DMS53 (cell line): ENCODE measurements at places on chromosomes 1 and 21.

DNA sequence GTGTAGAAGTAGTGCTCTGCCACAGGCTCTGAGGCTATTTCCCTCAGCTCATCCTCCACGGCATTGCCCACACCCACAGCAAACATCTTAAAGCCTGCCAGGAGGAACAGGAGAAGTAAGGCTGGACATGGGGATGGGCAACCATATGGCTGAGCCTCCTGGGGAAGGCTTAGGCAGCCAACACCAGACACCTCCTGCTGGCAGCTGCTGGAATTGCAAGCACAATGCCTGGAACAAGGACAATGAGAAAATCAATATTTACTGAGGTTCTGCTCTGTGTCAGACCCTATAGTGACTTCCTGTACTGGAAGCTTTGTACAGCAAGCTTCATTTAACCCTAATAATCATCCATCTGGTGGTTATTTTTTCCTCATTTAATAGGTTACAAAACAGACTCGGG lies 8.2 kb downstream of the MATN1 start:
- peak; percentile 52 for DNase-seq

DNA sequence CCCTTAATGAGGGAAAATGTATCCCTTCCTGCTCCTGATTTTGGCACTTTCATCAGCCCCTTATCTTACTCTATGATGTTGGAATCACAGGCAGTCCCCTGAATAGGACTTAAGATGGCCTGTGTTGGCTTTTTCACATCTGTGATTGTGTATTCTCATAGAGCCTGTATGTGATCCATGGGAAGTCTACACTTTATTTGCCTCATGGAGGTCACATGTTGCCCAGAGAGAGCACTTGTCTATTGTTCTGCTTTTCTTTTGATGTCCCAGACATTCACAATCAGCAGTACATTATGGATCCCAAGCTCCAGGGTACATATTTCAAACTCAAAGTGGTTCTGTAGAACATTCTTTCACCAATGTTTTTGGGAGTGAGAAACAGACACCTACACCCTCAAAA lies 885.2 kb upstream of the ADGRL2 start:
- DNase-seq: peak; percentile 54

GRCh38 chr1:27971674-27972073 lies 11.9 kb downstream of the XKR8 start:
- DNase-seq: no peak

DNA sequence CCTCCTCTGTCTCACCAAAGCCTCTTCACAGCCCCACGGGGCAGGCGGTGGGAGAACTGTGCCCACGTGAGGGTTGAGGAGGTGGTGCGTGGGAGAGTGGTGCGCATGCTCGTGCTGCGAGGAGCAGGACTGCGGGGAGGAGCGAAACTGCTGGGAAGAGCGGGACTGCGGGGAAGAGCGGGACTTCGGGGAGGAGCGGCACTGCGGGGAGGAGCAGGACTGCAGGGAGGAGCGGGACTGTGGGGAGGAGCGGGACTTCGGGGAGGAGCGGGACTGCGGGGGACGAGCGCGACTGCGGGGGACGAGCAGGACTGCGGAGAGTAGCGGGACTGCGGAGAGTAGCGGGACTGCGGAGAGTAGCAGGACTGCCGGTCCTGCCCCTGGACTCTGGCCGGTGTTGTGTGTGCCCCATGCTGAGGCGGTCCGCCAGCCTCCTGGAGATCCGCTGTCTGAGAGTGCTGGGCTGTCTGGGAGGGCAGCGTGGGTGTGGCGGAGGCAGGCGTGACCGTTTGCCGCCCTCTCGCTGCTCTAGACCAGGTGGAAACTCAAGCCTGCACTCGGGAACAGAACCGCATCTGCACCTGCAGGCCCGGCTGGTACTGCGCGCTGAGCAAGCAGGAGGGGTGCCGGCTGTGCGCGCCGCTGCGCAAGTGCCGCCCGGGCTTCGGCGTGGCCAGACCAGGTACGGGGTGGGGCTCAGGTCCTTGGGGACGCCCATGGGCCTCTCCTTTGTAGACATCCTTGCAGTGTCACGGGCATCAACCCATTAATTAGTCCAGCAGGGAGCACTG lies 24.6 kb downstream of the TNFRSF1B start:
- peak; percentile 59 for DNase-seq

DNA sequence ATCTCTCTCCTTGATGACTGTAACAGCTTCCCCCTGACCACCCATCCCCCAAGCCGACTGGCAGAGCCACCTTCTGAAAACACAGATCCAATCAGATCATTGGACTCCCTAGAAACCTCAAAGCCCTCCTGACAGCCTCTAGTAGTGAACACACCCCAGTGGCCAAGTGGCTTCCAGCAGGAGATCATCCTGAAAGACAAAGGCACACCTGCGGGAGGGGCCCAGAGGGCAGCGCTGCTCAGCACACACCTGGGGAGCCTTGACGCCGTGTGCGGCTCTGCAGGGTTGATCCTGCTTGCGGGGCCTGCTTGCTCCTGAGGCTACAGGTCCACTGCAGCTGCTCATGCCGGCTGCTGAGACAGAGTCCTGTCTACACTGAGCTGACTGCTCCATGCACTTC lies 41.5 kb downstream of the SLC66A1 start:
- peak; percentile 37 for DNase-seq

- DNase-seq: no peak
Observed at GRCh38 chr1:225423518-225423855, 4.4 kb downstream of the LBR start.

DNA sequence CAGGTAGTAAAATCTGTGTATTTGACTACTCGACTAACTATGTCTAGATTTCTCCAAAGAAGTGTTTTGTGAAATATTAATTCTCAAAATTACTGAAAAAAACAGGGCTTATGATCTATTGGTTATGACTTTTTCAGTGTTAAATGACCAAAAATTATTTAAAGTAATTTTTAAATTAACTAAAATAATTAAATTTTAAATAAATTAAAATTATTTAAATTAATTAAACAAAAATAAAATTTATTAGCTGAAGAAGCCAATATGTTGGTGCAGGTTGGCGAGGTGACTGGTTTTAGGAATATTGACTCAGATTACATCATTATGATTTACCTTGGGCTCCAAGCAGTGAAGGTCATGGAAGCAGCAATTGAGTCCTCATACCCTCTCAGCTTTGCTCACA lies 483.2 kb downstream of the PTPRC start:
- DNase-seq: no peak

- no peak for DNase-seq
Observed at GRCh38 chr1:228438266-228438665, 21.6 kb upstream of the TRIM17 start.

GRCh38 chr1:112704391-112704933 lies 2.5 kb downstream of the RHOC start:
- no peak for DNase-seq

DNA sequence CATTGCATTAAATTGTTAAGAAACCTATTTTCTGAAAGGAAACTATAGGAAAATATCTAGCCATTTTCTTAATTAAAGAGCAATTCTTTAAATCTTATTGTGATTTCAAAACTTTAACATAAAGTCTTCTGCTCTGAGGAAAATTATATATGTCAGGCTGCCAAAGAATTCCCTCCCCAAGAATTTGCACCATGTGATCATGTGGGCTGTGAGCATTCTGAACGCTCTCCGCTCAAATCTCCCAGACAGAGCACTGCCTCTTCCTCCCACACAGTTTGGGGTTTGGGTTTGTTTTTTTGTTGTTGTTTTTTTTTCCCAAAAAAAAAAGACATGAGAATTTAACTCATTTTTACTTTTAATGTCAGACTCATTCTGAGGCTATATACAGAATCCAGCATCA lies 155.9 kb upstream of the PALMD start:
- no peak for DNase-seq

GRCh38 chr21:40049031-40049930 lies 182.0 kb downstream of the PCP4 start:
- peak; percentile 70 for DNase-seq

GRCh38 chr1:44013949-44014348 lies 17.3 kb downstream of the SLC6A9 start:
- DNase-seq: no peak

DNA sequence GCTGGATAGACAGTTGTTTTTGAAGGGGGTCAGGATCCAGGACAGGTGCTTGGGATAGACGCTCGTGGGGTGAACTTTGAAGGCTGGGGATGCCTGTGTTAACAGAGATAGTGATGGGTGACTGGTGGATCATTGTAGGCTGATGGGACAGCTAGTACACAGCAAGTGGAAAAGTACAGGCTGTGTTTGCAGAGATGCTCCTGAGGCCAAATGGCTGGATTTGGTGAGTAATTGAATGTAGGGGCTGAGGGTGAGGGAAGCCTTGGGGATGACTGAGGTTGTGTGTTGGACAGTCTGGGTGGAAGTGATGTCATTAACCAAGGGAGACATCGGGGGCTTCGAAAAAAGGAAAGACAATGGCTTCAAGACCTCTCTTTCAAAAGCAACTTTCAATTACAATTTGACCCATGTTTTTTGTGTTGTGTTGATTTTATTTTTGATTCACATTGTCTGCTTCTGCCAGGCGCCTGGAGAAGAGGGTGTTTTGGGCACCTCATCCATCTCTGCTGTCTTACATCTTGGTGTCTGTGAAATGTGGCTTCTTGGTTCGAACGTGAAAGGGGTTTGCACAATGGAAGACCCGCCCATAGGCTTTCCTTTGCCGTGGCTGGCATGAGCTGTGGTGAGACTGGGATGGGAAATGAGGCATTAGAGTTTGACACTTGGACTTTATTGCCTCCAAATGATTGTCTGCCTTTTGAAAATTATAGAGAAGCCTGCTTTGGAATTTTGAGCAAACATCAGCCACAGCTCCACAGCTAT lies 147.5 kb downstream of the FOXD2 start:
- no peak for DNase-seq

DNA sequence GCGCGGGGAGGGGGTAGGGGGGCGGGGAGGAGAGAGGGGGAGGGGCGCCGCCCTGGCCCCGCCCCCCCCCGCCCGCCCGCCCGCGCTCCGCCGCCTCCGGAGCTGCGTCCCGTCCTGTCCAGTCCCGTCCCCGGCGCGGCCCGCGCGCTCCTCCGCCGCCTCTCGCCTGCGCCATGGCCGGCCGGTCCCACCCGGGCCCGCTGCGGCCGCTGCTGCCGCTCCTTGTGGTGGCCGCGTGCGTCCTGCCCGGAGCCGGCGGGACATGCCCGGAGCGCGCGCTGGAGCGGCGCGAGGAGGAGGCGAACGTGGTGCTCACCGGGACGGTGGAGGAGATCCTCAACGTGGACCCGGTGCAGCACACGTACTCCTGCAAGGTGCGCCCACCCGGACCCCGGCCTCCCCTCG lies at the start of gene AGRN:
Gene AGRN, plus strand, starts transcription at position 121 of the 405 bp plus-strand sequence. Its CDS starts 53 bp downstream, at position 174.
- DNase-seq: peak; percentile 87

GRCh38 chr1:15736038-15736891 lies at the start of gene SLC25A34:
Gene SLC25A34, plus strand, starts transcription at chr1:15736258. Its CDS starts 228 bp downstream, at chr1:15736486.
- peak; percentile 98 for DNase-seq

GRCh38 chr1:203162403-203162802 lies 13.2 kb downstream of the MYBPH start:
- no peak for DNase-seq

GRCh38 chr1:156886583-156887281 lies 6.8 kb upstream of the PEAR1 start:
- peak; percentile 23 for DNase-seq

DNA sequence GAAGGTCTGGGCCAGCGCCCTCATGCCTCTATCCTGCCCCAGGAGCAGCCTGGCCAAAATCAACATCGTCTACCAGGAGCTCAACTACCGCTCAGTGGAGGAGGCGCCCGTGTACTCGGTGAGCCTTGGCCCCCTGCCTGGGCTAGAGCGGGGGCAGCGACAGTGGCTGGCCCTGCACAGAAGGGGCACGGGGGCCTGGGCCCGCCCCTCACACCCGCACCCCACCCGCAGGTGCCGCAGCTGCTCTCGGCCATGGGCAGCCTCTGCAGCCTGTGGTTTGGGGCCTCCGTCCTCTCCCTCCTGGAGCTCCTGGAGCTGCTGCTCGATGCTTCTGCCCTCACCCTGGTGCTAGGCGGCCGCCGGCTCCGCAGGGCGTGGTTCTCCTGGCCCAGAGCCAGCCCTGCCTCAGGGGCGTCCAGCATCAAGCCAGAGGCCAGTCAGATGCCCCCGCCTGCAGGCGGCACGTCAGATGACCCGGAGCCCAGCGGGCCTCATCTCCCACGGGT lies 10.8 kb downstream of the SCNN1D start:
- peak; percentile 68 for DNase-seq

- no peak for DNase-seq
Observed at GRCh38 chr1:53467391-53467790, 8.2 kb downstream of the DMRTB1 start.

DNA sequence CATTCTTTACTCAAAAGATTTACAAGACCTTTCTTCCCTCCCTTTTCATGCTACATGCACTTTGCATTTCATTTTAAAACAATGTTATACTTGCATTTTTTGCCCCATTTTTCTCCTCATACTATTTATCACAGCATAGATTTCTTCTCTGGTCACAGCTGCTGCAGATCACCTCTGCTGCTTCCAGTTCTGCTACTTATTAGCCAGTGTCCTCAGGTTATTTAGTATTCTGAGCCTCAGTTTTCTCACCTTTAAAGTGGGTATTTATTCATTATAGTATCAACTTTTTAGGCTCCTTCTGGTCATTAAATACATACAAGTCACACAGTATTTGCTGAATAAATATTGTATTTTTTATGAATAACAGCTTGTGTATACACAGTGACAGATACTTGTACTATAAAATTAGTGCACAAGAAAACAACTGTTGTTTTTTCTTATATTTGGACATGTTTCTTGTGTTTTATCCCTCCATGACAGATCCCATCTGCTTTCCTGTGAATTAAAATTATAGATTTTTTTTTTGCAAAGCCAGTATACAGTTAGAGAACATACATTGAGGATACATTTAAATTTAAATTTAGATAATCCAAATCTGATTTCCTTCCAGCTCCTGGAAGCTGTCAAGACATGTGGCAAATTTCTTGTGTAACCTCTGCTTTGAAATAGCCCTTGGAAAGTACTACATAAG lies 85.3 kb upstream of the BCL10 start:
- no peak for DNase-seq

GRCh38 chr1:241356187-241356518 lies 852 bp downstream of the RGS7 start:
- peak; percentile 68 for DNase-seq

GRCh38 chr1:27391511-27392095 lies 819 bp upstream of the GPR3 start:
- DNase-seq: peak; percentile 76

DNA sequence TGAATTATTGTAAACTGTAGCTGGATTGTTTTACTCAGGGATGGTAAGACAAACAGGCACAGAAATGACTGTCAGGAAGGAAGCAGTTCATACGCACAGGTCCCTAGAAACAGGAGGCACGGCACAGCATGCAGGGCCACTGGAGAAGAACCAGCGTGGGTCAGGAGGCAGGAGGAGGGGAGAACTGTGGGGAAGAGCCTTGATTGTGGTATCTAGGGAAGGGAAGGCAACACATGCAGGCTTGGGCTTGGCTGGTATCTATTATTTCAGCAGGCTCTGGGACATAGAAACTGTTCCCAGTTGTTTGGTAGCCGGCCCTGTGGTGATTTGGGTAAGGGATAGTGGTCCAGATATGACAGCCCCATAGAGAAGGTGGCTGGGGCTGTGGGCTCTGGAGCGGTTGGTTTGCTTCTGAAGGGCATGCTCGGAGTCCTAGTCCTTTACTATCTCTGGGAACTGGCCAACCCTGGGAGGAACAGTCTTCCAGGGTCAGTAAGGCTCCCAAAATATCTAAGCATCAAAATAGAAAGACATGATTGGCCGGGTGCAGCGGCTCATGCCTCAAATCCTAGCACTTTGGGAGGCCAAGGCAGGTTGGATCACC lies 43.1 kb upstream of the CCSAP start:
- no peak for DNase-seq
